T-cell (primary cell): ENCODE measurements at places on chromosomes 1 and 21. TPM values are rescaled to one million over a fixed set of nuclear protein-coding genes. Genes with fewer than 3 reads are reported as not detected.

The NR1I3 gene
- total RNA-seq: not detected

DNA sequence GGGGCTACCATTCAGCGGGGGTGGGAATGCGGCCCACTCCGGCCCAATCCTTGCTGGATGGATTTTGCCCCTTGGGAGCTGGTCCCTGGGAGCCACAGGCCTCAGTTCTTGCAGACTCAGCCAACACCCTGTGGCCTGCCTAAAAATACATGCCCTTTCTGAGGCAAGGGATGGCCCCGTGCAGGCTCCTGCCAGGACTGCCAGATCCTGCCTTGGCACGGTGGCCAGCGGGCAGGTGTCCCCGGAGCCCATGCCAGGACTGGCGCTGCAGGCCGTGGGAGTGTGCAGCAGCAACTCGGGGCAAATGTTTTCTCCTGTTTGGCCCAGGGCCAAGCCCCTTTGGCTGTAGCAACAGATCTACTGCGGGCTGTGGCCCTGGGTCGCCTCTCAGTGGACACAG is 1.6 kb upstream of the PANK4 start:
- H3K27me3 ChIP-seq: peaks cover 57% of the 10 kb centered on the region
- DNase-seq: no peak
- H3K36me3 ChIP-seq: no peaks in the 10 kb centered on the region
- peaks cover 72% of the 10 kb centered on the region for H3K4me1 ChIP-seq
- H3K4me3 ChIP-seq: no peak overlapping the region

DNA sequence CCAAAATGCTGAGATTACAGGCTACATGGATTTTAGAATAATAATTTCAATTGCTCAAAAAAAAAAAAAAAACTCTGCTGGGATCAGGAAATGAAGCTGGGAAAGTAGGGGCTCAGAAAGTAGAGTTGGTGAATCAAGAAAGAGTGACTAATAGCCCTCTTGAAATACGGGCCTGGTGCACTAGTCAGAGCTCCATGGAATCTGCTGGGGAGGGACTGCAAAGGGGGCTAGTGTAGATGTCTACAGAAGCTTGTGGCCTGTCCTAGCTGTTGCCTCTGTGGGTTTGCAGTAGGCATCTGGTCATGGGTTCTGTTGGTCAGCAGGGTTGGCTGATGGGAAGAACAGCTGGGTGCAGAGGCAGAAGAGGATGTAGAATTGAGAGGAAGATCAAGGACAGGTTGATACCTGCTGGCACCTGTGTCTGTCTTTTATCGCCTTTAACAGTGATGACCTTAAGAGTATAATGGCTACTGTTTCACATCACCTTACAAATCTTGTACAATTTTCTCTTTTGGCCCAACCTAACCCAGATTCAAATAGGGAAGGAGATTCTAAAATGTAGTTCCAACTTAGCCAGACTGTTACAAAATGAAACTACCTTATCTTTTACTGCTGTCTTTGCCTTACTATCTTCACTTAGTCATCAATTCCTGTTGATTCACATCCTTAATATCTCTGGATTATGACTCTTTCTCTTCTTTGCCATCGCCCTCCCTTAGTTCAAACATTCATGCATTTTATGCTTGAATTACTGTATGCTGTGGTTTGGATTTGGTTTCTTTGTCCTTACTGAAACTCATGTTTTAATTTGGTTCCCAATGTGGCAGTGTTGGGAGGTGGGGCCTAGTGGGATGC is 126.2 kb downstream of the GIPC2 start:
- H3K4me3 ChIP-seq: no peak overlapping the region
- no peak for DNase-seq
- no peaks in the 10 kb centered on the region for H3K27me3 ChIP-seq
- no peaks in the 10 kb centered on the region for H3K36me3 ChIP-seq

DNA sequence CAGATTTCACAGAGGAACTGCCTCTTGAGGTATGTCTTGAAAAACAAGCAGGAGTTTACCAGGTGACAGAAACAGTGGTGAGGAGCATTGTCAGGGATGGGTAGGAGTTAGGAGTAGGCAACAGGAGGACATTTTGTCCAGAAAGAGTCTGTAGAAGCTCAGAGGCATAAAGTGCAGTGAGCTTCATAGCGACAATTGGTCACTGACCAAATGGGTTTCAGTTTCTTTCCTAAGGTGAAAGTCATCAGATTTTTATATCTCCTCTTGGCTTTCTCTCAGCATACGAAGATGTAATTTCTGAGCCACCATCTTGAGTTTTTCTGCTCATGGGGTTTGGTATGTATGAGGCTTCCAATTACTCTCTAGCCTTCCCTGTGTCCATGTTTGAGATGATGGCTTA is 29.3 kb upstream of the FASLG start:
- H3K4me1 ChIP-seq: peaks cover 10% of the 10 kb centered on the region
- no peaks in the 10 kb centered on the region for H3K36me3 ChIP-seq
- H3K4me3 ChIP-seq: no peak overlapping the region
- H3K27me3 ChIP-seq: no peaks in the 10 kb centered on the region
- H3K27ac ChIP-seq: no peak overlapping the region
- no peak for DNase-seq

- H3K27ac ChIP-seq: no peak overlapping the region
- H3K4me1 ChIP-seq: no peaks in the 10 kb centered on the region
- H3K27me3 ChIP-seq: no peaks in the 10 kb centered on the region
- H3K36me3 ChIP-seq: no peaks in the 10 kb centered on the region
Measured at GRCh38 chr1:163928651-163929050, 606.9 kb downstream of the NUF2 start.

The RCC2 gene
- 53.5 TPM for total RNA-seq

GRCh38 chr1:110426854-110427253 is 19.4 kb upstream of the LAMTOR5 start:
- H3K36me3 ChIP-seq: no peaks in the 10 kb centered on the region
- no peaks in the 10 kb centered on the region for H3K27me3 ChIP-seq
- H3K4me3 ChIP-seq: no peak overlapping the region
- no peak overlapping the region for H3K27ac ChIP-seq

The FCRL4 gene
- 0.07 TPM for total RNA-seq

The GABPA gene
- total RNA-seq: 27.6 TPM

GRCh38 chr1:186194107-186194756 is 180.8 kb downstream of the TPR start:
- H3K36me3 ChIP-seq: no peaks in the 10 kb centered on the region
- no peaks in the 10 kb centered on the region for H3K4me1 ChIP-seq
- H3K27ac ChIP-seq: no peak overlapping the region
- no peaks in the 10 kb centered on the region for H3K27me3 ChIP-seq

DNA sequence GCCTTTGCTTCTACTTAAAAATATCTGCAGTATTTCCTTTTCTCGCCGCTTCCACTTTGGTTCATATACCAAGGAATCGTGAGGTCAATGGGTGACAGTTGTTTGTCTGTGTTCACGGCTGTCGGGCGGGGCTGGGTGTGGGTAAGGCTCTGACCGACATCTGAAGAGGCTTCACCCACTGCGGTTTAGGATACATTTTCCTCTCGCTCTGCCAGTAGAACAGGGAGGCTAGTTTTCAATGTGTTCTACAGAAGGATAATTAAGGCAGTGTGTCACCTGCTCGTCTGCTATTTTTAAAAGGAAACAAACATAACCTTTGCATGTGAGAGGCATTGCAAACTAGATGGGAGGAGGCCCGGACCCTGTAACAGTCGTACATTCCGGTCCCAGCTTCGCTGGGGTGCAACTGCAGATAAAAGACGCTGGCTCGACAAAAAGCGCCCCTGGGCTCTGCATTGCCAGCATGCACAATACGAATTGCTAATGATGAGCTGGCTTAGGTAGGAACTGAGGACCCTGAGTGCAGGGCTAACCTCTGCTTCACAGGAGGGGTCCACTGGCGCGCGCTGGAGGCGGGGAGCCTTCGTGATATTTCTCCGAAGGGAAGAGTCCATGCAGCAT is 8.5 kb upstream of the ERG start:
- H3K36me3 ChIP-seq: no peaks in the 10 kb centered on the region
- no peak for DNase-seq
- H3K4me3 ChIP-seq: no peak overlapping the region
- no peak overlapping the region for H3K27ac ChIP-seq
- no peaks in the 10 kb centered on the region for H3K27me3 ChIP-seq
- peaks cover 6% of the 10 kb centered on the region for H3K4me1 ChIP-seq

GRCh38 chr1:19495000-19495656 is 9.8 kb upstream of the CAPZB start:
- no peak for DNase-seq
- H3K27ac ChIP-seq: no peak overlapping the region
- H3K27me3 ChIP-seq: no peaks in the 10 kb centered on the region
- no peaks in the 10 kb centered on the region for H3K4me1 ChIP-seq
- no peak overlapping the region for H3K4me3 ChIP-seq

DNA sequence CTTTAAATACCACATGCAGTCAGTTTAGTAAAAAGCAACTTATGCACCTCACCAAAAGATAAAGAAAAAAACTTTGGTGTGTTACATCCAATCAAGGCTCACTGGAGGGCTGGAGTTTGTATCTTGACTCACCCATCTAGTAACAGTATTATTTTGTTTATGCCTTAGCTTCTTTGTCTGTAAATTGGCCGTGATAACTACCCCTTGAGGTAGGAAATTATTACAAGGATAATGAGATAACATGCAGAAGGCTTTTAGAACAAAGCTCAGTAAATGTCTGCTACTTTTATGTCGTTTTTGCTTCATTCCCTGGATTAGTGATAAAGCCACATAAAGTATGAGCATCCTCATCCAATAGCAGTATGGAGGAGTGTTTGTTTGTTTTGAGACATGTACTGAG is 94.8 kb downstream of the ATP5PO start:
- H3K4me1 ChIP-seq: no peaks in the 10 kb centered on the region
- H3K27me3 ChIP-seq: no peaks in the 10 kb centered on the region
- DNase-seq: no peak
- H3K27ac ChIP-seq: no peak overlapping the region
- no peaks in the 10 kb centered on the region for H3K36me3 ChIP-seq

The GBP4 gene
- 24.9 TPM for total RNA-seq

DNA sequence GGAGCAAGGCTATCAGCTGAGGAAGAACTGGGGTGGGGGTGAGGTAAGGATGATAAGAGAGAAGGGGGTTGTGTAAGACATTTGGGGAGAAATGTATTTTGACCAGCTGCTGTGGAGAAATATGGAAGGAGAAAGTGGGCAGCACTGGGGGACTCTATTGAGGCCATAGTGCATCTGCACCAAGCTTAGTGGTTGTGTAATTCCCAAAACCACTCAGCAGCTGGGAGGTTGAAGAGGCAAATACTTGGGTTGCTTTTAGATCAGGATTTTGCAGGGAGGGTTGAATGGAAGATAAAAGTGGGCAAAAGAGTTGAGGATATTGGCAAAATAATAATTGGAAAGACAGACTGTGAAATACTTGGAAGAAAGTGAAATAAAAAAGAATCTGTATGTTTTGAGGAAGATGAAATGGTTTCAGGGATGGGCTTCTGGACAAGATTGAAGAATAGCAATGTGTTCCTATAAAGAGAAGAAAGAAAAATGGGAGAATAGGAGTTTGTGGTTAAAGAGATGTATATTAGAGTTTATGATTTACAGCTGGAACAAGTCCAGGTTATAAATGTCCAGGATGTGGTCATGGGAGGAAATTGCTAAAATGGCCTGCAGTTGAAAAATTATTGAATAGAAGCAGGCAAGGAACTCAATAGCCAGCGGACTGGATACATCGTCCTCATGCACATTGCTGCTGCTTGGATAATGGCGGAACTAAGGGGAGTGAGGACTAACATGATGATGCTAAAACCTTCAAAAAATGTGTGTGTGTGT is 162.7 kb downstream of the DNM3 start:
- no peak for DNase-seq
- H3K27ac ChIP-seq: no peak overlapping the region
- H3K27me3 ChIP-seq: no peaks in the 10 kb centered on the region
- no peaks in the 10 kb centered on the region for H3K4me1 ChIP-seq
- H3K4me3 ChIP-seq: no peak overlapping the region

The KCNA2 gene
- 0.46 TPM for total RNA-seq

DNA sequence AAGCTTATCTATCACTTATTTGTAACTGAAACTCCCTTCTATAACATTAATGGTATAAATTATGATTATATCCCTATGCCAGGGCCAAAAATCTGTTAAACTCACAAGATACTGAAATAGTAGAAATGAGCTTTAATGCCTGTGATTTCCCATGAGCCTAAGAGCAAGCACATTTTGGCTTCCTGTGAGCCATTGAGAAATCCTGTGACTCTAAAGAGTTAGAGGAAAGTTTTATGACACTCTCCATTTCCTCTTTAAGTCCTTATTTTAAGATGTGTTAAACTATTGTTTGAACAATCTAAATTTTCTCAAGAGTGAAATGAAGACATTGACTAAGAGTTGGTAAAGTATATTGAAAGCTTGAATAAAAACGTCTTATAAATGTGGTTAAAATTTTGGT is 45.6 kb downstream of the SUCO start:
- no peak for DNase-seq
- H3K36me3 ChIP-seq: no peaks in the 10 kb centered on the region
- no peak overlapping the region for H3K4me3 ChIP-seq

The RGS16 gene
- total RNA-seq: 6.7 TPM

The KRTAP19-1 gene
- not detected for total RNA-seq

The PRAMEF7 gene
- not detected for total RNA-seq

The C1orf210 gene
- 0.16 TPM for total RNA-seq

The CD1E gene
- not detected for total RNA-seq

DNA sequence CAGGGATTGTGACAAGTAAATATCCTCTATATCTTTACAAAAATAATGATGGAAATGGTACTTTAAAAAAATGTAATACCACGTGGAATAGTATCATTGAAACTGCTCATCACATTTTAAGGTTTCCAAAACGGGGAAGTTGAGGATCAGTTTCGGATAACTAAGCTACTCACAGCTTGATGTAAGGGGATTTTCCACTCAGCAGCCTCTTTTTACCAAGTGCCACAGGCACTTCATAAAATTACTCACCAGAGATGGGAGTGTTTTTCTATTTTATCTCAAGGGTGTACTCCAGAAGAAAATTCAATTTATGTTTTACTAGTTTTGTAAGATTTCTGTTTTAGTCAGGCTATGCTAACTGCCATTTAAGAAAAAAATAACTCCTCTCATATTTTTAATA is 91.7 kb downstream of the TPR start:
- H3K27me3 ChIP-seq: no peaks in the 10 kb centered on the region
- H3K4me3 ChIP-seq: no peak overlapping the region
- no peaks in the 10 kb centered on the region for H3K36me3 ChIP-seq

The KRTAP12-2 gene
- not detected for total RNA-seq

- H3K4me3 ChIP-seq: no peak overlapping the region
- H3K36me3 ChIP-seq: no peaks in the 10 kb centered on the region
- no peak overlapping the region for H3K27ac ChIP-seq
- H3K4me1 ChIP-seq: peaks cover 14% of the 10 kb centered on the region
Measured at GRCh38 chr1:108881369-108881768, 4.6 kb downstream of the GPSM2 start.

The ABCG1 gene
- 6.2 TPM for total RNA-seq

GRCh38 chr1:180952657-180953013 is 39.9 kb downstream of the KIAA1614 start:
- no peak for DNase-seq
- H3K4me1 ChIP-seq: peaks cover 15% of the 10 kb centered on the region
- no peak overlapping the region for H3K4me3 ChIP-seq
- no peak overlapping the region for H3K27ac ChIP-seq
- no peaks in the 10 kb centered on the region for H3K27me3 ChIP-seq

GRCh38 chr1:211334986-211335385 is 8.4 kb downstream of the TRAF5 start:
- H3K4me1 ChIP-seq: peaks cover 49% of the 10 kb centered on the region
- H3K36me3 ChIP-seq: no peaks in the 10 kb centered on the region
- H3K27ac ChIP-seq: peak overlapping the region; percentile 64
- no peak overlapping the region for H3K4me3 ChIP-seq
- H3K27me3 ChIP-seq: no peaks in the 10 kb centered on the region

GRCh38 chr1:196933531-196934189 is 9.9 kb upstream of the CFHR2 start:
- H3K27ac ChIP-seq: no peak overlapping the region
- H3K4me3 ChIP-seq: no peak overlapping the region
- H3K27me3 ChIP-seq: no peaks in the 10 kb centered on the region
- no peak for DNase-seq
- H3K36me3 ChIP-seq: no peaks in the 10 kb centered on the region

- DNase-seq: no peak
- no peaks in the 10 kb centered on the region for H3K27me3 ChIP-seq
Measured at GRCh38 chr1:53871221-53871620, 18.4 kb downstream of the YIPF1 start.

The SLC22A15 gene
- total RNA-seq: 0.84 TPM
